Activated CD4-positive, alpha-beta T cell treated with anti-CD3 and anti-CD28 coated beads, Interleukin-2, amount 50 U/mL, for 1 hour (primary cell): ENCODE measurements at places on chromosomes 11 and 22.

DNA sequence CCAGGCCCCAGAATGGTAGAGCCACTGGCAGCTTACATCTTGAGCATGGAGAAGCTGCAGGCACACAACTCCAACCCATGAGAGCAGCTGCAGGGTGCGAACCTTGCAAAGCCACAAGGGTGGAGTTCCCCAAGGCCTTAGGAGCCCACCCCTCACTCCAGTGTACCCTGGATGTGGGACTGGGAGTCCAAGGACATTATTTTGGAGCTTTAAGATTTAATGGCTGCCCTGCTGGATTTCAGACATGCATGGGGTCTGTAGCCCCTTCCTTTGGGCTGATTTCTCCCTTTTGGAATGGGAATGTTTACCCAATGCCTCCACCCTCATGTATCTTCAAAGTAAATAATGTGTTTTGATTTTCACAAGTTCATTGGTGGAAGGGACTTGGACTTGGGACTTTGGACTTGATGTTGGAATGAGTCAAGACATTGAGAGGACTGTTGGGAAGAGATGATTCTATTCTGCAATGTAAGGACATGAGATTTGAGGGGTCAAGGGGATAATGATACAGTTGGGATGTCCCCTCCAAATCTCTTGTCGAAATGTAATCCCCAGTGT, 1.1 kb upstream of the KRTAP5-7 start:
- no peak for DNase-seq

GRCh38 chr11:128359515-128359914, 227.8 kb downstream of the ETS1 start:
- no peak for DNase-seq

DNA sequence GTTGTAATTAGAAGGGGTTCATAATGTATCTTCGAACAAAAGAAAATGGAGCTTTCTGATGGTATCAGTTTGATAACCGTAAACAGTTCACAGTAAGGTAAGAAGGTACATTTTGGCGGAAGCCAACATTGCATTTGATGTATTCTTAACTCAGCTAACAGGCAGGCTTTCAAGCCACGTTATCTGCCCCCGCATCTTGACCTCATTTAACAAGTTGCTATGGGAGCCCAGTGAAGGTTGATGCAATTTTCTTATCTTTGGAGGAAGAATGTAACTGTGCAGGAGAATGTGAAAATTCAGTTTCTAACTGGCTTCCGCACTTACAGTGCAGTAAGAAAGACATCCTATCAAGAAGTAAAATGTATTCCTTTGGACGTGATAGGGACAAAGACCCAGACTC, 110.6 kb downstream of the ETS1 start:
- DNase-seq = peak; percentile 70

DNA sequence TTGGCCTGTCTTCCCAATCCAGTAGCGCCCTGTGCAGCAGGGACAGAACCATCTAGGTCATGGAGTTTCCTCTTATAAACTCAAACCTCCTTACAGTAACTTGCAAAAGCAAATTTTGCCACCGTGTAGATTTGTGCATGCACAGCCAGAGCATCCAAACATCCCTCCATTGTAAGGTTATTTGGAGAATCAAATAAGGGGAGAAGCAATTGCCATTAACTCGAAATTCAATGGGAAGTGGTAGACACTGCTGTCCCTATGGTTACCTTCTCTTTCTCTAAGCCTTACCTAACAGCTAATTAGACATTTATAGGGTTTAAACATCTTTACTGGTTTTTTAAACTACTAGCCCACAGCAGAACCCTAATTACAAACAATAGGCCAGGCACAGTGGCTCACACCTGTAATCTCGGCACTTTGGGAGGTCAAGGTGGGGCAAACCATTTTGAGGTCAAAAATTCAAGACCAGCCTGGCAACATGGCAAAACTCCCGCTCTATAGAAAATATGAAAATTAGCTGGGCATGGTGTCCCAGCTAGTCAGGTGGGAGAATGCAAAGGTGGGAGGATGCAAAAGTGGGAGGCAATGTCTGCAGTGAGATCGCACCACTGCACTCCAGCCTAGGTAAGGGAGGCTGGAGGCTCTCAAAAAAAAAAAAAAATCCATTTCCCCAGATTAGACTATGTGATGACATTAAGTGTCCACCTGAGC, 6.6 kb downstream of the HSPA8 start:
- no peak for DNase-seq

DNA sequence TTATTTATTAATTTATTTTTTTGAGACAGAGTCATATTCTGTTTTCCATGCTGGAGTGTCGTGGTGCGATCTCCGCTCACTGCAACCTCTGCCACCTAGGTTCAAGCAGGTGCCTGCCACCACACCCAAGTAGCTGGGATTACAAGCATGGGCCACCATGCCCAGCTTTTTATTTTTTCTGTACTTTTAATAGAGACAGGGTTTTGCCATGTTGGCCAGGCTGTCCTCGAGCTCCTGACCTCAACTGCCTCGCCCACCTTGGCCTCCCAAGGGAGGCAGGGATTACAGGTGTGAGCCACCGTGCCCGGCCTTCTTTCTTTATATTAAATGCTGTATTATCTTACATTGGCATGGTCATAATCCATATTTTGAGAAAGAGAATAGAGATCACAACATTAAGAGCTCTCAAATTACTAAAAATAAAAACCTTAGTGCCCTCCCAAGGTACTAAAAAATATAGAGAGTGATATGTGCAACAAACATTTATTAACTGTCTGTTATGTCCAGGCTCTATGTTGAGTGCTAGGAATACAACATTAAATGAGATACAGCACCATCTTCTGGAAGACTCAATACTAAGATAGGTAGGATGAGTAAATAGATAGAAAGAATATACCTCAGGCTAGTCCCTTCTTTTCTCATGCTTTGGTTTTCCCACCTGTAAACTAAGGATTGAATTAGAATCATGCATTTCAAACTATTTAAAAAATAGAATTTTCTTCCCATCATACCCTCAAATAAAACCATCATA, 84.1 kb downstream of the BBOX1 start:
- no peak for DNase-seq

- no peak for DNase-seq
These were observed 64.7 kb upstream of the VPREB1 start for GRCh38 chr22:22179858-22180257.

GRCh38 chr11:14819596-14819995, 72.4 kb downstream of the CYP2R1 start:
- DNase-seq = no peak

- DNase-seq = no peak
These were observed 76.9 kb upstream of the SLC6A5 start for GRCh38 chr11:20522536-20522935.

DNA sequence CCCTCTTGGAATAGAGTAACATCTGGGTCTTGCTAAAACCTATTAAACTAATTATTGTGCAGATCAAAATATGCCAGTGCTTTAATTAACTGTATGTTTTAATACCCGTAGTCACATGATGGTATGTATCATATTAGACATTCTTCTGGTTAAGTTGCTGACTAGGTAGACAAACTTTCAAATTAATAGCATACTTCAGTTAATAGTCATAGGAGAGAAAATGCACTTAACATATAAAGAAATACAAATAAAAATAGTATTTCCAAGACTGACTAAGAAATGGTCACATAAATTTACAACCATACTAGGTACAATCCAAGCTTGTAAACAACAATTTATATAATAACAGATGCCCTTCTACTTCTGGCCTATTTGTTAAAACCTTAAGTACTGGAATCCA, 7.6 kb upstream of the EXPH5 start:
- DNase-seq = no peak

GRCh38 chr11:81942646-81943045, 791.0 kb downstream of the FAM181B start:
- DNase-seq = no peak

GRCh38 chr11:94583213-94583865, 16.2 kb downstream of the PIWIL4 start:
- DNase-seq = no peak

- DNase-seq = peak; percentile 49
These were observed 48.5 kb upstream of the PRDM11 start for GRCh38 chr11:45097721-45098493.

GRCh38 chr11:74465291-74465708, 2.0 kb downstream of the KCNE3 start:
- no peak for DNase-seq

GRCh38 chr11:57567515-57568329, at the start of gene UBE2L6:
Gene UBE2L6 (minus strand): TSS chr11:57567672. CDS start chr11:57567611, 61 bp downstream.
- DNase-seq = peak; percentile 59

DNA sequence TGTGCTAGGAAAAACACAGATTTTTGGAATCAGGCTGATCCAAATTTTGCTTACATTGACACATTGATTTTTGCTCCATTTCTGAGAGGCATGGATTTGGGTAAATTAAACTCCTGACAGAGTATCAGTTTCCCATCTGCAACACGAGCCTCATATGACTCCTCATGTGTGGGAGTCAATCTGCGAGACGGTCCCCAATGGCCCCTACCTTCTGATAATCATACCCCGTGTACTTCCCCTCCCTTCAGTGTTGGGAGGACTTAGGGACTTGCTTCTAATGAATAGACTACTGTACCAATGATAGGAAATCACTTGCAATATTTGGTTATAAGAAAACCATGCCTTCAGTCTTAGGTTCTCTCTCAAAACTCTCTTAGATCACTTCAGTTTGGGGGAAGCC, 302.7 kb downstream of the ETS1 start:
- DNase-seq = no peak

DNA sequence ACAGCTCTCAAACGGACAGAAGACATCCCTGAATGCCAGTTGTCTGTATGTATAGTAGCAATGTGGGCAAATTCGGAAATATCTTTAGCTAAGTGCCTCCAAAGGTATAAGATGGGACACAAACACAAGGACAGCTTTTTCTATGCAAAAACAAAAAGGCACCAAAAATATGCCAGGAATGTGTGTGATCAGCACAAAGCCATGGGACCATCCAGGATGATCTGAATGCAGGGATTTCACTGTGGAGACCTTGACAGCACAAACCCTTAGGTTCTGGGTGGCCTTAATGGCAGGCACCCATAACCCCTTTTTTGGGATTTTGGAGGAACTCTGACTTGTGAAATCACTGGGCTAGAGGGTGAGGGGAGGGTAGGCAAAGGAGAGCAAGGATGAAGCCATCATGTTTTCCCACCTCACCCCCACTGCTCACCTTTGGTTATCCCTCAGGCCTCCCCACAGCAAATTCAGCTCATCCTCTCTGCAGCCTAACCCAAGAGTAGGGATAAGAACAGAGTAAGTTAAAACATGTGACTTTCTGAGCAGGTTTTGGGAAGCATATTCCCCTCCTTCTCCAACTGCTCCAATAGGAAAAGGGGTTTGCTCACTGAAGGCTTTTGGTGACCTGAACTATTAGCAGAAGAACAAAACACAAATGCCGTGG, 154.6 kb downstream of the SNX19 start:
- no peak for DNase-seq

GRCh38 chr22:37240240-37240940, 3.7 kb downstream of the RAC2 start:
- DNase-seq = no peak

DNA sequence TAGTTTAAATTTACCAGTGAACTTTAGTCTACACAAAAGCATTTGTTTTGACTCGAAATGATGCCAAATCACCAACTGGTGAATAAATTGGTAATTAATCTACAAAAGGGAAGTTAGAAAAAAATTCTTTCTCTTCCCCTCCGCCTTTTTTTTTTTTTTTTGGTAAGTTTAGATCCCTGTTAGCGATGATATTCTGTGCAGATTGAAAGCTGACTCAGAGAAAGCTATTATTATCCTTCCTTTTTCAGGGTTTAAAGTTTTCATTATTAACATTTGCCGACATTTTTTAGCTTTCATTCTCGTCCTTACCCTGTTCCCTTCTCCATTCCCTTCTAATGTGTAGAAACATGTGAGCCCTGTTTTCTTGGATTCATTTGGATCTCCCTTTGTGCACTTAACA, 16.8 kb upstream of the NUP160 start:
- no peak for DNase-seq

GRCh38 chr11:59212744-59213631, at the start of gene MPEG1:
Gene MPEG1 (minus strand): TSS chr11:59212927. CDS start chr11:59212865, 62 bp downstream.
- no peak for DNase-seq

- no peak for DNase-seq
These were observed at the start of gene APOA4 for GRCh38 chr11:116823031-116823843. Gene APOA4 (minus strand): TSS chr11:116823304. CDS start chr11:116823191, 113 bp downstream.

DNA sequence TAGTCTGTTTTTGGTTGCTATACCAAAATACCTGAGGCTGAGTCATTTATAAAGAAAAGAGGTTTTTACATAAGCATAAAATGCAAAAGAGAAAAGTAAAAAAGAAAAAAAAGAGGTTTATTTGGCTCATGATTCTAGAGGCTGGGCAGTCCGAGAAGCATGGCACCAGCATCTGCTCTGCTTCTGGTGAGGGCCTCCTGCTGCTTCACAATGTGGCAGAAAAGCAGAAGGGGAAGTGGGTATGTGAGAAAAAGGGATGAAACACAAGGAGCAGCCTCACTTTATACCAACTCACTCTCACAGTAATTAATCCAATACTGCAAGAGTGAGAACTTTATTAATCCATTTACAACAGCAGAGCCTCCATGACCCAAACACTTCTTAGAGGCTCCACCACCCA, 47.1 kb downstream of the MTNR1B start:
- no peak for DNase-seq

DNA sequence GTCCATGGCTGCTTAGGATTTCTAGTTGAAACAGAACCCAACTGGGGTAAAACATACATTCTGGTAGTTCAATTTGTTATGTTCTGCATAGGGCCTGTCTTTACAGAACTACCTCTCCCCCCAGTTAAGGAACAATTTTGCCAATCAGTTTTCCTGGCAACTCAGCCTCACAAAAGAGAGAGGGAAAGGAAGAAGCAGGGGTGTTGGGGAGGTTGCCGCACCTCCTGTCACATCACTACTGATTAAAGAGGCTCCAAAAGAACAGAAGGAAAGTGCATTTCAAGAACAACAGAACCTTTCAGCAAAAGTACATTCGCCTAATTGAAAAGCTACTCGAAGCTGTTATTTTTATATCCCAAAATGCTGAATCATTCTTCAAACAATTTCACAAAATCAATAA, 217.6 kb downstream of the CADM1 start:
- DNase-seq = no peak

DNA sequence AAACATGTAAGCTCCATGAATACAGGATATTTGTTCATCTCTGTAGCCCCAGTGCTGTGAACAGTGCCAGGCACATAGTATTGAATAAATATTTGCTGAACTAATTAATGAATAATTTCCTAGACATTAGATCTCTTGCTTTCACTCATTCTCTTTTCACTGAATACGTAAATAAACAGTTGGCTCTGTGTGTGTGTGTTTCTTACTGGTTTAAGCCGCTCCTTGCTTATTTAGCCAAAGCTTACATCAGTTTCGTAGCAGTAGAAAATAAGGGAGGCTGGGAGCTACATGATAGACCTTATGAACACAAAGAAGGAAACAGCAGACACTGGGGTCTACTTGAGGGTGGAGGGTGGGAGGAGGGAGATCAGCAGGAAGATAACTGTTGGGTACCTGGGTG, 17.2 kb downstream of the KREMEN1 start:
- DNase-seq = no peak

- no peak for DNase-seq
These were observed 56.2 kb upstream of the ZBED5 start for GRCh38 chr11:10914050-10914449.

DNA sequence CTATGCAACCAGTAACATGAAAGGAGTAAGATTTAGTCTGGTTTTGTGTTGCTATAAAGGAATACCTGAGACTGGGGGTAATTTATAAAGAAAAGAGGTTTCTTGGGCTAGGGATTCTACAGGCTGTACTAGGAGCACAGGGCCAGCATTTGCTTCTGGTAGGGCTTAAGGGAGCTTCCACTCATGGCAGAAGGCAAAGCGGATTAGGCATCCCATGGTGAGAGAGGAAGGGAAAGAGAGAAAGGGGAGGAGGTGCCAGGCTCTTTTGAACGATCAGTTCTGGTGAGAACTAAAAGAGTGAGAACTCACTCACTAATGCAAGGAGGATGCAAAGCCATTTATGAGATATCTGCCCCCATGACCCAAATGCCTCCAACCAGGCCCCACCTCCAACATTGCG, 283.2 kb downstream of the OPCML start:
- DNase-seq = no peak
